ENCODE measurements at places on chromosomes 12 and 14.
A peak's percentile ranks its signal among the peaks of the same experiment; 100 is the strongest.

GRCh38 chr14:68714991-68715924, 77.6 kb downstream of the ZFP36L1 start:
- DNase-seq: peak; percentile 27

GRCh38 chr12:2959192-2959504, at the start of gene TEAD4:
Gene TEAD4, plus strand, starts transcription at chr12:2959397.
- DNase-seq: peak; percentile 33

- no peak for DNase-seq
These were observed 260.1 kb upstream of the OR4E1 start for GRCh38 chr14:21933681-21934080.

DNA sequence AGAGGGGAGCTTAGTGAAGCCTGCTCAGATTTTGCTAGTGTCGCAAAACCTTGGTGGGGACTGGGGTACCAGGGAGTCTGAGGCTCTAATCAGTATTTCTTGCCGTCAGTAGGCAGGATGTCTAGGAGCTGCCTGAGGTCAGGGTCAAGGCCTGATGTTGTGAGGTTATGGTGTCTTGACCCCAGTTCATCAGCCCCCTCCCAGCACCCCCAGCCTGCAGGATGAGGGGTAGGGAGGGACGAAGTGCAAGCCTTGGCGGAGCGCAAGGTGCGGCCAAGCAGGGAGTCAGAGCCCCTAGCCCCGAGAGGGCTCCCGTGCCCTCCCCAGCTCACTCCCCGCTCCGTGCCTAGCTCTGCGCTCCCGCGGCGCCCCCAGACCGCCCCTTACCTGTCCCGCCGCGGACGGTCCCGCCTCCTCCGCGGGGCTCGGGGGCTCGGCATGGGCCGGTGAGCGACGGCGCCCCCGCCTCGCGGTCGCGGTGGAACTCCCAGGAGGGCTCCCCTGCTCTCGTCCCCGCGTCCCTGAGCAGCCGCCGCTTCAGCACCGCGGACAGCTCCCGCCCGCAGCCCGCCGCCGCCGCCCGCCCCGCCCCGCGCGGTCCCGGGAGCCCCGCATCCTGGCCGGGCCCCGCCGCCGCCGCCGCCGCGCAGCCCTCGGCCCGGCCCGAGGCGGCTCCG, 347 bp downstream of the SYNDIG1L start:
- peak; percentile 77 for DNase-seq

- DNase-seq: no peak
These were observed 57.3 kb downstream of the FNTB start for GRCh38 chr14:65043893-65044595.
